Activated naive CD8-positive, alpha-beta T cell treated with anti-CD3 and anti-CD28 coated beads, Interleukin-2, amount 50 U/mL, for 24 hours (primary cell): ENCODE measurements at places on chromosomes 11 and 22.

DNA sequence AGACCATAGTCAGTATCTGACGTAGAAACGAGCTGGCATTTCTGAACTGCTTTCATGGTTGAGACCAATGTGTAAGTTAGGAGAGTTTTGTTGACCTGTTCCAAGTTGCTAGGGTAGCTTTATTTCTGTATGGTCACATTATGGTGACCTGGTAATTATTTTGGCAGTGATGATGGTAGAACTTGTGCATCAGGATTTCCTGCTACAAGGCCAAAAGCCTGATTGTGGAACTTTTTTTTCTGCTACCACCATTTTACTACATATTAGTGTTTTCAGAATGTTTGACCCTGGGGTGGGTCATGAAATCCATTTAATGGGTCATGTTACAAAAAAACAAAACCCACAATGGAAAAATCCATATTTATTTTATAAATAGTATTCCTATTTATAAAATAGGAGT, 18.9 kb downstream of the FBXO7 start:
- no peak for DNase-seq

DNA sequence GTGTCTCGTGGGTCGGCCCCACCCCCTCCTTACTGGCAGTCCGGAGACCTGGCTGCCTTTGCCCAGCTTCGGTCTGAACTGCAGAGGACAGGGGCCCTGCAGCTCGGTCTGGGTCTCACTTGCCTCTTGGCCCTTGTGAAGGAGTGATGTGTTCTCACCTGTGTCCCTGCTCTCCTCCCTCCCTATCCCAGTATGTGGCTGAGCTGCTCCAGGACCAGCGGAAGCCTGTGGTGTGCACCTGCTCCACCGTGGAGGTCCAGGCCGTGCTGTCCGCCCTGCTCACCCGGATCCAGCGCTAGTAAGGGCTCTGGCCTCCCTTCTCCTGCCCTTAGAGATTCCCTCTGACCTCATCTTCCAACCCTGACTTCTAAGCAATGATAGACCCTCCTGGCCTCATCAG, 35.7 kb upstream of the RAB1B start:
- DNase-seq, result no peak

DNA sequence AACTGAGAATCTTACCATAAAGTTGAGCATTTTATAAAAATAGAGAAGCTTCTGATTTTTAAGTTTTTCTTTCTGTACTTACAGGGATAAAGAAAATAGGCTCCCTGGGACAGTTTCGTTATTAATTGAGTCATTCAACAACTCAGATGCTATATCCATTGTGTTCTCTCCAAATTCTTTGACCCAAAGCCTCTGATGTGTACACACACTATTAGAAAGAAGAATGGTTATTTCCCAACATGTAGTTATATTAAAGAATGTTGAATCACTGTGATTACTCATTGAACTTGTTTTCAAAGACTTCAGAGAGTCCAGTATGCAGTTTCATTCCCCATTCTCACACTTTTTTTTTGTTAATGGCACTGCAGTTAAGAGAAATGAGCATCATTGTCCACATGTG, 734.3 kb upstream of the ARHGAP42 start:
- no peak for DNase-seq

GRCh38 chr11:270451-271318, 7.5 kb upstream of the NLRP6 start:
- DNase-seq, result no peak

GRCh38 chr22:37428649-37429586, 1.6 kb upstream of the ELFN2 start:
- DNase-seq, result peak; percentile 65

- DNase-seq, result no peak
Observed at GRCh38 chr22:36343070-36343719, 44.6 kb downstream of the MYH9 start.

- peak; percentile 5 for DNase-seq
Observed at GRCh38 chr11:115170133-115170815, 333.9 kb downstream of the CADM1 start.

DNA sequence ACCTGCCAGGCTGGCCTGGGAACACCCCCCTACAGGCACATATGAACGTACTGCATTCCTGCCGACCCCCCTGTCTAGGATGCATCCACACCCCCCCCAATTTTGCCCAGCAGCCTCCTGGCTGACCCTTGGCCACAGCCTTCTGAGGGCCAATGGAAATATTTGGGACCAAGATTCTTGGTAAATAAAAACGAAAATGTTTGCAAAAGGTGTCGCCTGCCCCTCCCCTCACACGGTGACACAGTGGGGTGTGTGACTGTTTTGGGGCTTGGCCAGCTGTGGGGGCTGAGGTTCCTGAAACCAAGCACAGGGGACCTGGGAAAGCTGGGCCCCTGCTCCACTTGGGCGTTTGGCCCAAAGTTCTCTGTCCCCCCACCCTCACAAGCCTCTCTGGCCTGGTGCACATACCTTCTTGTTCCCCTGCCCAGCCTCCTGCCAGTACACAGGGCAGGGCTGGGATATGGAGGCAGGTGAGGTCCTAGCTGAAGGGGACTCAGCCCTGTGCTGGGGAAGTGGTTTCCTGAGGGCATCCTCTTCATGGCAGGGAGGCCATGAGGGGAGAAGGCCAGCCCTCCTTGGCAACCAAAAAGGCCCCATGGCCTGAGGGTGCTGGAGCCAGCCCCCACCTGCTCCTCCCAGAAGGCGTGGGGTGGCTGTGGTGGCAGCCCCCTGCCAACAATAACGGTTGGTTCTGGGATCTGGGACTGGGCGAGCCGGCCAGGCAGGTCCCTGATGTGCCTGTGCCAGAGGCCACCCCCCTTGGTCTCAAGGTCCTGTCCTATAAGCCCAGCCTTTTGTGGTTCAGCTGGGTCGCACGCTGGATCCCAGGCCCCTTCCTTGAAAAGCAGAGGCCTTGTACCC, 2.1 kb upstream of the CRACR2B start:
- no peak for DNase-seq

DNA sequence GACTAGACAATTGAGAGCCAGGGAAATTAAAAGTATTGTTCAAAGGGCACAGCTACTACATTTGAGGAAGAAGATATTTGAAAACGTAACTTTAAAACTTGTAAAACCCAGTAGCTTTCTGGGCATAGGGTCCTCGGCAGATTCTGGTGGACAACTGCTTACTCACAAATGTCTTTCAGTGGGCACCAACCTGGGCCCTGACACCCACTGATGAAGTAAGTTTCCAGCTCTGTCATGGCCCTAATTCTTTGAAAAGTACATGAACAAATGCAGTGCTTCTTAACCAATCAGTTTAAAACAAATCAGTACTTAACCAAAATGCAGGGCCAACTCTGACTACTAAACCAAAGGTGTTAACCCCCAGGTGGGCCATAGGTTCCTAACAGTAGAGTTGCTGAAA, 1170.1 kb downstream of the LRRC4C start:
- no peak for DNase-seq
